ENCODE measurements at places on chromosomes 7 and 10.

DNA sequence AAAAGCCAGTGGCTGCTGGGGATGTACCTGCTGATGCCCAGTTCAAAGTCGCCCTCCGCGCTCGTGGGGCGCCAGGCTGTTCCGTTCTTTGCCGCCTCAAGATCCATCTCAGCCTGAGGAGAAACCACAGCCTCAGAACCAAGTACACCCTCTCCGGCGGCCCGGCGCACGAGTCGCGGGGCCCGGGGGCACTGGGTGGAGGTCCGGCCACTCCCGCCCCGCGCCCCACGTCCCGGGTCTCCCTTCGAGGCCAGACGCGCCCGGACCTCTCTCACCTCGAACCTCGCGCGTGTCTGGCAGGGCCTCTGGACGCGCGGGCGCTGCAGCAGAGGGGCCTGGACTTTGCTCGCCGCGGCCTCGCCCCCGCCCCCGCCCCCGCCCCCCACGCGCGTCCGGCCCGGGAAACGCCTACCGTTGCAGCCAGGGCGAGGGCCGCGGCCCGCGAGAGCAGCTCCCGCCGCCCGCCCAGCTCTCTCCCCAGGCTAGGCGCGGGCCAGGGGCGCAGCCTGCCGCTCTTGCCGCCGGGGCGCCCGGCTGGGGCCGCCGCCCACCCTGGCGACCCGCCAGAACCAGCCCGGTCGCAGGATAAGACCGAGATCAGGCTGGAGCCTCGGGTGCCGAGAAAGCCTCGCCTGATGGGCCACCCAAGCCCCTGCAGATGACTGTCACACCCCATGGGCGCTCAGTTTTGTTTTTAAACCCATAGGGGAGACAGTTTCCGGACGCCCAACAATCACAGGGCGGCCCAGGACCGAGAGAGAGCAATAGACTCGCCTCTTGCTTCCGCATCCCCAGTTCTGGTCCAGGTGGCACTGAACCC, at the start of gene ABCB4:
TSS of gene ABCB4 (minus strand) at position 322 of the 820 bp plus-strand sequence. CDS start at position 107, 215 bp downstream.
- peak; percentile 18 for DNase-seq

DNA sequence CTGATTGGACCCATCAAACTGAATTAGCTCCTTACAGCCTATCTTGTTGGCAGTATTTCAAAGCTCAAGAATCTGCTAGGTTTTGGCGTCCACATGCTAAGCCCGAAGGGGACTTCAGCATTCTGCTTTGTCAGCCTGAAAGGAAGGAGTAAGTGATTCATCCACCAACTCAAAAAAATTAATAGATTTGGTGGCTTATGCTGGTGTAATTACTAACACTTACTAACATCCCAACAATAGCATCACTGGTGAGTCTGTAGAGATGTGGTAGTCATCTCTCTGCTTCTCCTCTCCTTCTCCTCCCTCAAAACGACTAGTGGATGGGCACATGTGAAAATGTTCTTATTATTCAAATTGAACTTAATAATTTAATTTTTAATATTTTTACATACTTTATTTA, 53.8 kb upstream of the EGR2 start:
- DNase-seq: no peak

DNA sequence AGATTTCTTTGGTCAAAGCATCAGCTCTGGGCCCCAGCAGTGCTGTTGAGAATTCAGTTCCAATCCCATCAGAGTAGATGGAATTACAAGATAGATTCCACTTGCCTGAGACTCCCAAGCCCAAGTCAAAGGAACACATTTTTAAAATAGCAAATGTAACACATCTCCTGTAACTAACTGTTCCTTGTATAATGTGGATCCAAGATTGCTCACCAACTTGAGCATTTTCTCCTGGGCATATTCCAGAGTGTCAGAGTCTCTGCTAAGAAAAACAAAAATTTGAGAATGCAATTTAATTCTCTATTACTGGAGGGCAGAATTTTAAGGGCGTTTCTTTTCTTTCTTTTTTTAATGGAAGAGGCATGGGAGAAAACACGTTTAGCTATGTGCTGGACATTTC, 136.7 kb downstream of the NEBL start:
- no peak for DNase-seq

DNA sequence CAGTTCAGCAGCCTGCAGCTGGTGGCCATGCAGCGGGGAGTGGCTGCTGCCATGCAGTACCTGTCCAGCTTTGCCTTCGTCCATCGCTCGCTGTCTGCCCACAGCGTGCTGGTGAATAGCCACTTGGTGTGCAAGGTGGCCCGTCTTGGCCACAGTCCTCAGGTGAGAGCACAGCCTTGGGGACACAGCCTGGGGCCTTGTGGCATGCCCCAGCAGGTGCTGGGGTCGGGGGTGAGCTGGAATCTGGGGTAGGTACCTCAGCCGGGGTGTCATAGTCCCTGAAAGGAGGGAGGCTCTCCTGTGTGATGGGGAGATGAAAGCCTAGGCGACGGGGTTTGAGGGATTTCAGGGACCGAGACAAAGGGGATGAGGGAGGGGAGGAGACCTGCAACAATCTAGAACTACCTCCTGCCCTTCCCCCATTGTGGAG, 14.1 kb downstream of the EPHB6 start:
- no peak for DNase-seq

DNA sequence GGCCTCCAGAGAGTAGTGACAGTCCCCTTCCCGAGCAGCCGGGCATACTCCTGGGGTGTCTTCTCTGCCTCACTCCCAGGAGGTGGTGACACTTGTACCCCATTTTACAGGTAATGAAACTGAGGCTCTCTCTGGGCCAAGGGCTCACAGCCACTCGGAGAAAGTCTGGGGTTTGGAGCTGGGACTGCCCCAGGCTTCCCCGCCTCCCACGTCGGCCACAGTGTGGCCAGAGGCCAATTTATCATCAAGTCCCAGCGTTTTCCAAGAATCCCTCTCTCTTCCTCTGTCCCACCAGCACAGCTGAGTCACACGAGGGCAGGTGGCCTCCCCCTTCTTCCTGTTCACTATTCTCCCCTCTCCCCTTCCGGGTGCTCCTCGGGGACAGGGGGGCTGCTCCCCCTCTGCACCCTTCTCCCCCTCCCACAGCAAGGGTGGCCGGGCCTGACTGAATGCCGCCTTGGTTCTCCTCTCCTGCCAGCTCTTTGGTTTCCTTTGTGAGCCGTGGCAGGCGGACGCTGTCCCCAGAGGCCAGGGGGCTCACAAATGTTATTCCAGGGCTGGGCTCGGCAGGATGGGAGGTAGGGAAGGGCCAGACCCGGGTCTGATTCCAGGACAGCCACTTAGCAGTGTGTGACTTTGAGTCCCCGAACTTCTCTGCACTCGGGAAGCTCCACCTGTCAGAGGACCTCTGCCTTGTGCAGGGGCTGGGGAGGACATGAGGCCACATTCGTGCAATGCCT, 17.7 kb downstream of the CLIP2 start:
- peak; percentile 69 for DNase-seq

DNA sequence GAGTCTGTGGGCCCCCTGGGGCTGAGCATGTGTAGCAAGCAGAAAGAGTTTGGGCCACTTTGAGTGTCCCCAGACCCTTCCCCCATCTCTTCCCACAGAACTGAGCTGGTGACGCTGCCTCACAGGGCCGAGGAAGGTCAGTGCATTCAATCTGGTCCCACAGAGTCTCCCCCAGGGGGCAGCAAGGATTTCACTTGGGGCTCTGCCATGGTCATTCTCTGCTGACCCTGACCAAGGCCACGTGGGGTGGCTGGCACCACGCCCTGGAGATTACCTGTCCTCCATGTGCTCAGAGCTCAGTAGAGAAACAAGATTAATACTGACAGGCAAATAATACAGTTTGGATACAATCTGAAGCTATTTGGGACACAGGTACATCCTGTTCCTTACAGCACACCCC, 30.2 kb downstream of the ADRA2A start:
- no peak for DNase-seq

DNA sequence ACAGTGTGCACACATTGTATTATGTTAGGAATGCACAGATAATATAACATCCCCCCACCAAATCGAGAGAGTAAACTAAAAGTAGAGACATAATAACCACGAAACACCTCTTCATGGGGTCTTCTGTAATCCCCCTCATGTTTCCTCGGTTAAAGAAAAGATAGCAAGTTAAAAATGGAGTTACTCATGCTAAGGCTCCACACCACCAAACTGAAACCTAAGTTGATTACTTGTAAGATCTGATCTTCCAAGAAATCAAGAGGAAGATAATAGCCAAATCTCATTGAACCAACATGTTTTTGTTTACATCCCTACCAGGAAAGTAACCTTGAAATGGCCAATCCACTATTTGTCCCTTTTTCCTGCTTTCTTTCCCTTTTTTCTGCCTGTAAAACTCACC, 11.7 kb upstream of the ETV1 start:
- no peak for DNase-seq

DNA sequence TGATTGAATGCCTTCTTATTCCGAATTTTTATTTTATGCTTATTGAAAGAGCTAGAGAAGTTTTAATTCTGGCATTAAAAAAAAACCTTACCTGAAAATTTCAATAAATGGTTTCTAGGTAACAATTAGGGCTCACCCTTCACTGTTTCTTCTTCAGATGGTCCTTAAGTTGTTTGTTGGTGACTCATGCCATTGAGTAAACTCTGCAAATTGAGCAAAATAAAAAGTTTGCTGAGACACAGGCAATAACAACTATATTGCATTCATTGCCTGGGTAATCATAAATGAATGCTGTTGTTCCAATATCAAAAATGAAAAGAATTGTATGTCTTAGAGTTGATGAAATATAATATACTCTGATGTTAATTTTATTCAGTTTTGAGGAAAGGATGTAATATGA, 300.3 kb downstream of the CDK14 start:
- no peak for DNase-seq

DNA sequence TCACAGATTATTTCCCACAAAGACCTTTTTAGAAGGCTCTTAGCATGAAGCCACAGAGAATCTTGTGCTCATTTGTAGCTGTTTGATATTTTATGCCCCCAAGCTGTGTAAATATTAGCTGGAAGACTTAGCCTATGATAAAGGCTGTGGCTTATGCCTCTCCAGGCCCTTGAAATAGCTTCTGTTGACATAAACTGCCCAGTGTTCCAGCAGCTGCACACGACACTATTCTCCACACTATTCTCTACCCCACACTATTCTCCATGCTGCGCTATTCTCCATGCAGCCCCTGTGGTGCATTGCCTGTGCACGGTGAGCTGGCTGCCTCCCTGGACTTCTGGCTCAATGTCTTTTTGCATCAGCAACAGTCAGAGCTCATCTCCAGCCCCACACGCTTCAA, 13.1 kb downstream of the DDC start:
- no peak for DNase-seq

GRCh38 chr10:10772411-10772810, 245.3 kb upstream of the CELF2 start:
- no peak for DNase-seq

DNA sequence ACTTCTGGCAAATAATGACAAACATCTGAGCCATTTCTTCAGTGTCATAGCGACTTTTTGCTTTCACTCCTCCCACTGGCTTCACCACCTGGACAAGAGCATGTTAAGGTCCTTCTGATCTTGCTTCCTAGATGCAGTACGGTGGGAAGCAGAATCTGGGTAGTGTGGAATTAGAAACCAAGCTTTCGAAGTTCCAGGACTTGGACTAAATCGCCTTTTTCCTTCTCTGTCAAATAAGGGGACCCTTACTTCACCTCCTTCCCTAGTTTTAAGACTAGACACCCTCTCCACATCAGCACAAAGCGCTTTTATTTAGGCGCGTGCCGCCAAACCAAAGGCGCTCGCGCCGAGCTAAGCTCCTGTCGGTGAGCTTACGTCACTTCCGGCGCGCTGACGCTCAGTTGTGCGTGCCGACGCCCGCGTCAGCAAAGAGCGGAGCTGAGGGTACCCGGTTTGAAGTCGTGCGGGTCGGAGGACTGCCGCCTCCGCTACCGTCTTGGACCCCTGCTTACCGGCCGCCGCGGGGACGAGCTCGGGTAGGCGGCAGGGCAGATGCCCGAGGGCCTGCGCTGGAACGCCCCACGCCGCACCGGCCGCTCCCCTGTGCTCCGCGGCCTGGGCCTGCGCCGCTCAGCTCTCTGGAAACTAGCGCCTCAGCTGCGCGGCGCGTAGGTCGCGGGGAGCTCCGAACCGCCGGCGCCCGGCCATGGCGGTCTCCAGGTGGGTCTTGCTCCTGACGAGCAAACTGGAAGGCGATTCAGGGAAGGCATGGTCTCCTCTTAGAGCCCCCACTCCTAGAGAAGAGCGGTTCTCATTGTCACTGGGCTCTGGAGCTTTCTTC, at the start of gene BTAF1:
TSS of gene BTAF1 (plus strand) at position 400 of the 841 bp plus-strand sequence. CDS start at position 707, 307 bp downstream.
- peak; percentile 97 for DNase-seq

- DNase-seq: no peak
Observed at GRCh38 chr7:69738396-69738951, 140.2 kb downstream of the AUTS2 start.

GRCh38 chr7:105198223-105198622, 184.2 kb downstream of the KMT2E start:
- DNase-seq: no peak

- no peak for DNase-seq
Observed at GRCh38 chr7:31497516-31497915, 16.4 kb upstream of the ITPRID1 start.

- DNase-seq: no peak
Observed at GRCh38 chr10:5679037-5679435, 5.6 kb upstream of the TASOR2 start.

DNA sequence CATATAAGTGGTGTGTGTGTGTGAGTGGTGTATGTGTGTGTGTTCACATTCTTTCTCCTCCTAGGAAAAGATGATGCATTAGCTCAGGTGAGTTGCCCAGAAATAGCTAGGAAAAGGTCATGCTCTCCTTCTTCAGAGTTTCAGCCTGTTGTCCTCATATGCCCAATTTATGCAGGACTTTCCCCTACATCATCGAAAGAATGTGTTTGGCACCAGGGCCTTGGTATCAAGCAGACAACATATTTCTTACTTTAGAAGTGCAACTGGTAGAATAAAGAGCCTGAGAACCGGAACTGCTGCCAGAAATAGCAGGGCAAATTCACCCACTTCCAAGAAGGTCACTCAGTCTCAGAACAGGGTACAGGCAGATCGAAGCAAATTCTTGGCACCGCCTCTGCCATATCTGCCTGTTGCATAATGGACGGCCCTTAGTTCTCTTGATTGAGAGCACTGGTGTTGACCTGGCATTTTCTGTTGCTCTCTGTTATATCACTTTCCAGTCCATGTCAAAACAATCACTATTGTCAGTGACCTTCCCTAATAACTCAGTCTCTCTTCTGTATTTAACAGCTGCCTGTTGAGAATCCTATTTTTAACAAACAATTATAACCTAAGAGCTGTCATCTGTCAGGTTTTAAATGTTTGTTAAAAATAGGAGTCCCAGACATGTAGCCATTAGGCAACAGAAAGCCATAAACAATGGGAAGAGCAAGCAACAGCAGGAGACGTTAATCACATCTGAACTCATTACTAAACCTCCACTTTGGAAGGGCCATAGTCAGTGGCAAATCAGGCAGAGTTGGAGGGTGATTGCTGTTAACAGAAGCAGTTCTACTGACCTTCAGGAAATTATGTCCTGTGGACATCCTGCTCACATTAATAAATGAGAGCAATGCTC, 20.7 kb downstream of the ADRB1 start:
- no peak for DNase-seq
